ENCODE measurements at places on chromosomes 1 and 21.

GRCh38 chr21:33939226-33939625 lies 23.6 kb upstream of the ATP5PO start:
- H3K27ac ChIP-seq, result no peak overlapping the region
- 0 out of 2 replicates have a peak, but pooled peaks cover 5% of the 10 kb centered on the region for H3K36me3 ChIP-seq
- no peaks in the 10 kb centered on the region for H3K27me3 ChIP-seq

- no peak overlapping the region for H3K4me3 ChIP-seq
- H3K27ac ChIP-seq, result no peak overlapping the region
- DNase-seq, result no peak
- no peaks in the 10 kb centered on the region for H3K27me3 ChIP-seq
- peaks cover 2% of the 10 kb centered on the region for H3K4me1 ChIP-seq
- peaks cover 4% of the 10 kb centered on the region for H3K36me3 ChIP-seq
Observed at GRCh38 chr1:150552128-150552910, 3.1 kb downstream of the ADAMTSL4 start.

DNA sequence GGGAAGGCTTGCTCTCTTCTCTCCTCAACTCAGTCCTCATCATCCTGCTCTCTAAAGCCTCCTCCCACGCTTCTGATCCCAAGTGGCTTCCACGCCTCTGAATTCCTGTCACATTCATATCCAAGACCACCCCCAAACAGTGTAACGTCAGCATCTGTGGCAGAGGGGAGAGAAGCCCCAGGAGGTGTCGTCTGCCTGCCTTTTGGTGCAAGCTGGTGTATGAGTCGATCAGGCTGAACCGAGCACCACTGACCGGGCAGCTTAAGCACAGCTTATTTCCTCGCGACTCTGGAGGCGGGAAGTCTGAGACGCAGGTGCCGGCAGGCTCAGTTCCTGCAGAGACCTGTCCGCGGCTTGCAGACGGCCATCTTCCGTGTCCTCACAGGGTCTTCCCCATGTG lies 123.8 kb upstream of the RAB4A start:
- no peak for DNase-seq
- H3K27ac ChIP-seq, result no peak overlapping the region
- 0 out of 2 replicates have a peak, but pooled peaks cover 3% of the 10 kb centered on the region for H3K27me3 ChIP-seq
- no peak overlapping the region for H3K4me3 ChIP-seq
- H3K4me1 ChIP-seq, result peaks cover 20% of the 10 kb centered on the region
- H3K36me3 ChIP-seq, result no peaks in the 10 kb centered on the region

DNA sequence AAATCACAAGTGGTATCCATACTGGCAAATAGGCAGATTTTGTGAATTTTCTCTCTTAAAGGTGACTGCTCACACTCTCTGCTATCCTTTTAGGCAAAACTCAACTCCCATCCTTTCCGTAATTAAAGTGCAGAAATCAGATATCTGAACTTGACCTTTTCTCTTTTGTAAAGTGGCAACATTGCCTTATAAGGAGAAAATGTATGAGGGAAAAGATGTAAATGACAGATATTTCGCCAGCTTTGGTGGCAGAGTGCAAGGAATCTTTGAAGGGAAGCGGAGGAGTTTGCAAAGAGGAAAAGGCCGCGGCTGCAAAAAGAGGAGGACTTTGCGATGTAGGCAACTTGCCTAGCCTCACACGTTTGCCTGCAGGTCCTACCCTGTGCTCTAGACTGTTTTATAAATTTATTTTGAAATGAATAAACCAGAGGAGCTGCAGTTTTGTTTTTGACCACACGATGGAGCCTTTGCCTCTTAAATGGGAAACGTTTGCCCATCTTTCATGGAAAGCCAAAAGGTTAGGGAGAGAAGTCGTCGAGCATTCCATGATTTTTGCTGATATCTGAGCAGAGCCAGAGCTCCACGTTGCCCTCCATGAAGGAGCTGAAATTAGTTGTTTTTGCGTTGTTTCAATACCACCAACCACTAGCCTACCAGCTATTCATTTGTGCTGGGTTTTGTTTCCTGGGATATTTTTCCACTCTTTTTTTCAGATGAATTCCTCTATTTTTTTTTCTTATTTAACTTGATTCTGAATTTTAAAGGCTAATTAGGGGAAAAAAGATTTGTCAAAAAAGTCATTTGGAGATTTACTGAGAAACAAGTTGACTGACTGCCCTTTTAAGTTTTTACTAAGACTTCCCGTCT lies 242.3 kb downstream of the LMX1A start:
- DNase-seq, result peak; percentile 84
- no peaks in the 10 kb centered on the region for H3K36me3 ChIP-seq
- no peak overlapping the region for H3K27ac ChIP-seq
- peaks cover 42% of the 10 kb centered on the region for H3K27me3 ChIP-seq

DNA sequence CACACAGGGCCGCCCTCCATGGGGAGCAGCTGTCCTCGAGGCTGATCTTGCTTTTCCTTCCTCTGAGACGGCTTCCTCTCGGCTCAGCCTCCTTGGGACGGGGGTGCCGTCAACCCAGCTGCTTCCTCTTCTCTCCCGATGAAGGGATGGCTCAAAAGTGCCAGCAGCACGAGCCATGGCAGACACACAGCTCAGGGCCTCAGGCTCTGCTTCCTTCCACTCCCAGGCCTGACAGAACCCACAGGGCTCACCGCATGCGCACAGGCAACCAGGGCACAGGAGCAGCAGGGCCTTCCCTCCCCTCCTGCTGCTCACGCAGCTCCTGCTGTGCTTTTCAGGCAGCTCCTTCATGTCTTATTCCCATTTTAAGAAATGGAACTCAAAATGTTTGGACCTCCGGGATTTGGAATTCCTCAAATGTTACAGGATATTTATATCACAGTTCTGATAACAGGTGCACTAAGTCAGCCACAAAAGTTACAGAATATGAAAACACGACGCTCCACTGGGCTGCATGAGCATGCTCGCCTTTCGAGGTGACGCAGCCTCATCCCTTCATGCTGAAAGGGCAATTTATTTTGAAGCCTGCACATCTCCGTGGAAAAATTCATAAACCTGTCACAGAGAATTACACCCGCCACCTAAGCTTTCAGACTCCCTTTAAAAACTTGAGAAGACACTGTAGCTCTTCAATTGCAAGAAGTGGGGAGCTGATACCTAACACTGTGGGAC lies 84.4 kb downstream of the HSF2BP start:
- no peaks in the 10 kb centered on the region for H3K36me3 ChIP-seq
- H3K4me3 ChIP-seq, result no peak overlapping the region
- no peak for DNase-seq
- no peak overlapping the region for H3K27ac ChIP-seq
- no peaks in the 10 kb centered on the region for H3K27me3 ChIP-seq
